Ureter (tissue), 1 donor: ENCODE measurements at places on chromosomes 3 and 15.

- no peak for DNase-seq
These were observed 10.2 kb downstream of the TRA2B start for GRCh38 chr3:185927501-185928200.

DNA sequence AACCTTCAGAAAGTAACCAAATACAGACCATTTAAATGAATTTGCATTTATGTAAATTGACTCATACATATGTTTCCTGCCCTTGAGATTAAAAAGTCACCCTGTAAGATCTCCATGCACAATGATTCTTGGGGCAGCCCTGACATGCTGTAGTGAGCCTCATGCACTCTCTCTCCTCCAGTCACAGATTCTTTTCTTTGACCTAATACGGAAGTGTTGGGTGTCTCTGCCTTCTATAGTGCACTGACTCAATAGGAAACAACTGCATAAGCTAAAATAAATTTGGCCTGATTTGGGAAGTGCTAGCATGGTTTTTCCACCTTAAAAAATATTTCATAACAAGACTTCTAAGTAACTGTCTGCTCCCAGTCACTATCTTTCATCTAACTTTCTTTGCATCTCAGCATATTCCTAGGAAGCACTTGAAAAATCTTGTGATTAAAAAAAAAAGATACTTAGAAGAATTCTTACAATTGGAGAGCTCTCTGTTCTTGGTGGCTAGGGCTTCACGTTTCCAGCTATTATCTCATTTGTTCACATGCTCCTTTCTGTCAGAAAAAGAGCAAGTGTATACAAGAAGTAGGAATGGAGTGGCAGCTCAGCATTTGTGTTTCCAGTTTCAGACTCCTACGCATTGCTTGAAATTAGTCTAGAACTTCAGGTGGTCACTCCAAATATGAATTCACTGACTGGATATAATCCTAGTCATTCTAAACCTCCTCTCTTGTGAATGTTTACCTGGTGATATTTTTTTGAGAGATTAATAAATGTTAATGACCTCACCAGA lies 207.9 kb upstream of the COL8A1 start:
- no peak for DNase-seq

GRCh38 chr3:179977356-179977755 lies 59.4 kb downstream of the PEX5L start:
- no peak for DNase-seq

- no peak for DNase-seq
These were observed 168.4 kb downstream of the PDE8A start for GRCh38 chr15:85150130-85150480.

DNA sequence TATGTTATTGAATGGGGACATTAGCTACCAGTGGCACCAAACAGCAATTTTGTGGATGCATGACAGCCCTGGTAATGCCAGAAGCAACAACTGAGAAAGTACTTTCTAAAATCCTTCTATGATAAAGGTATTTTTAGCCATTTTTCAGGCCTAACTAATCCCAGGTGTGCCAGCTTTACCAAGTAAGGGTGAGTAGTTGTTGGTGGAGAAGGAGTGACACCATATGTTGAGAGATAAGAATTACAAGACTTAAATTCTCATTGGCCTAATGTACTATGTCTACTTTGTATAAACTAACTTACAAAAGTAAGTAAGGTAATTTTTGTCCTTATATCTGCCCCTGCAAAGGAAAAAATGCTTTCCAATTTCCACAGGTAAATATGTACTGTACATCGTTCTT lies 4.1 kb upstream of the COX17 start:
- no peak for DNase-seq

GRCh38 chr3:191047930-191048329 lies 151.1 kb upstream of the OSTN start:
- no peak for DNase-seq

GRCh38 chr3:29279806-29280205 lies 1.1 kb upstream of the RBMS3 start:
- DNase-seq = no peak

DNA sequence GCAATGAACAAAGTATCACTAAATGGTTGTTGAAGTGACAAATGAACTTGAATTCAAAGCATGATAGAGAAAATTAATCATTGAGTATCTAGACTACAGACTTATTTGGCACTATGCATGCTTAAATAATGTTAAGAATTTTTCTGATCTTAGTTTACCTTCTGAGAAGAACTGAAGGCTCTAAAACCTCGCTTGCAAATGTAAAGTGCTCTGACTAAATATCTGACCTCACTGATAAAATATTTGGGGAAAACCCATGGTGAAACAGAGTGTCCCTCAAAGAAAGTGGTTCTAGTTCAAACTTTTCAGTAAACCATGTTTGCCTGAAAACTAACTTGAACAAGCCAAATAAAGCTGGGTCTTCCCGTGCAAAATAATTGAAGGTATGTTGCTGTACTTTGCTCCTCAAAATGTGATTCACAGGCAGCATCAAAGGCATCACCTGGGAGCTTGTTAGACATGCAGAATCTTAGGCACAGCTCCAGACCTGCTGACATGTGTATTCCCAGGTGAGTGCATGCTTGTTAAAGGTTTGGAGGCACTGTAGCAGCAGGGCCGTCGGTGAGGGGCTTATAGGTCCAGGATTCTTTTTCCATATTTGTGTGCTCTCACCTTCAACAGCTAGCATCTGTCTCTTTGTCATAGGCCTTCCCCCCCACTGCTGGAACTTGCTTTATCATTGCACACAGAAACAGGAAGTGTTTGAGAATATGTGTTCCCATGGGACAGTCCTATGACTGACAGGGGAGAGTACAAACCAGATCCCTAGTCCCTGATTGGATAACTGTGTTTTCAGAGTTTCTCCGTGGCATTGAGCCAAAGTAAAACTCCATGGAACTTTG lies 524.2 kb upstream of the LMCD1 start:
- DNase-seq = no peak

DNA sequence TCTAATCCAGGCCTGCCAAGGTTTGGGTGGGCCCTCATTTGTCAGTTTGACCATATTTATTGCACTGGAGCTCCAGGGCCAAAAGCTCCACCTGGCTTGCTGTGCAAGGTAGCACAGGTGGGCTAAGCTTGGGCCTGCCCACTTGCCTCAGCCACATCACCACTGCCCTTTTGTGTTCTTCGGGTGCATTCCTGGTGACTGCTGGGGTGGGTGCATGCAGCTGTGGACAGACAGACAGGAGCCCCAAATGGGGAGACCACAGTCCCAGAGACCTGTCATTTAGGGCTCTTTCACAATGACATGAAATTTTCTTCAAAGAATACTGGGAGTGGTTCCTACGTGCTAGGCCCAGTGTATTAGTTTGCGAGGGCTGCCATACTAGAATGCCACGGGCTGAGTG lies 2.7 kb downstream of the MESP2 start:
- no peak for DNase-seq

GRCh38 chr3:132772252-132772651 lies 50.0 kb upstream of the NPHP3 start:
- DNase-seq = no peak

GRCh38 chr15:79629687-79630086 lies 197.6 kb downstream of the MINAR1 start:
- DNase-seq = no peak

DNA sequence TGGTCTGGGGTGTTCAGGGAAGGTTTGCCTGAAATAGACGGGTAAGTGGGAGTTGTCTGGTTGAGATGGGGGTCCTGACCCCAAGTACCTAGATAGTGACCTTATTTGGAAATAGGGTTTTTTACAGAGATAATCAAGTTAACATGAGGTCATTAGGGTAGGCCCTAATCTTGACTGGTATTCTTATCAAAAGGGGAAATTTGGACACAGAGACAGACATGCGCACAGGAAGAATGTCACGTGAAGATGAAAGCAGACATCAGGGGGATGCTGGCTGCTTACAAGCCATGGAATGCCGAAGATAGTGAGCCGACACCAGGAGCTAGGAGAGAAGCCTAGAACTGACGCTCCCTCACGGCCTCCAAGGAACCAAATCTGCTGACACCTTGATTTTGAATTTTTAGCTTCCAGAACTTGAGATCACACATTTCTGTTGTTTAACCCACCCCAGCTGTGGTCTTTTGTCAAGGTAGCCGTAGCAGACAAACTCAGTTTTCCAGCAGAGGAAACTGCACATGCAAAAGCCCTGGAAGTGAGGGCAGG lies 17.1 kb downstream of the BHLHE40 start:
- DNase-seq = no peak
